ENCODE measurements at places on chromosomes 3 and 15.

DNA sequence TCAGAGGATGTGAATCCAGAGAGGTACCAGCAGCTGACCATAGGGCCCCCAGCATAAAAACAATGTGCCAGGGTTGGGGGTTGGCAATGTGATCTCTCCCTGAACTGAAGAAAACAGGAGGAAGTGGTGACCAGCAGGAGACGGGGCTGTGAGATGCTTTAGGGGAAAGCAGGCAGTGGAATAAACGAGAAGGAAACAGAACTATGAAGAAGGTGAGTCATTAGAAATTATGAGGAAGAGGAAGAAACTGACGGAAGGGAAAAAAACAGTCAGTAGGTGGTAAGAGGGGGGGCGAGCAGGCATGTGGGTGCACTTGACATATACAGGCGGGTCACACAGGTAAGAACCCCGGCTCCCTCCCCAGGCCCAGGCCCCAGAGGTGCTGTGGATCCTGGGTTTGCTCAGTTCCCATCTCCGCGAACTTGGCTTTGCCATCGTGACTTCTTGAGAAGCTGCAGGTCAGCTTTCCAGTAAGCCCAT lies 42.2 kb upstream of the B3GNT5 start:
- DNase-seq = no peak

- no peak for DNase-seq
Observed at GRCh38 chr3:193873426-193874201, 262.3 kb upstream of the HES1 start.

- DNase-seq = no peak
Observed at GRCh38 chr15:83110381-83110780, 2.9 kb downstream of the TM6SF1 start.

- DNase-seq = no peak
Observed at GRCh38 chr3:113660458-113660857, 36.0 kb downstream of the USF3 start.

DNA sequence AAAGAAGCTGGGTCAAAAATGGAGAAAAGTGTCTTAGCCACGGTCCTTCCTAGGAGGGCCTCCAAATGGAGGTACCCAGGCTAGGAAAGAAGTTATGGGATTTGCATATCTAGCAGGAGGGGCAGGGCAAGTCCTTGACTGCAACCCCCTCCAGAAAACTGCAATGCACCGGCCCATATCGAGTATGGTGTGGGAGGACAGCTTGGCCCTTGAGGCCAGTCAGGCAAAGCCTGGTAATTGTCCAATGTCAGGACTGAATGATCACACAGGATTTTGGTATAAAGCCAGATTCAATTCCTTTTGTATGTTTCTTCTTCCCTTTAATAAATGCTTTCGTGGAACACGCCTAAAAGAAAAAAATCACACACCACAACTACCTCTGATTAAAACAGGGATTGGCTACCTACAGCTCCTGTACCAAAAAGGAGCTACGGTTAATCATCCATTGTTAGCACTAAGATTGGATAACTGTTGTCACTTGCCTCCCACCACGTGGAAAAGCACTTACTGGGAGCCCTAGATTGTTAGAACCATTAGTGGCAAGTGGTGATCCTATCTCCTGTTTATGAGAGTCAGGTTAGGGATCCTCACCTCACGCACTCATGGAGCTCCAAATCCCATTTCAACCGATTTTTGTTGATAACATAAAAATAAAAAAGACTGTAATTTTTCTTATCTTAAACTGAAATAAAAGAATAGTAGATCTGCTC lies 1.2 kb downstream of the ZNF770 start:
- peak; percentile 42 for DNase-seq

DNA sequence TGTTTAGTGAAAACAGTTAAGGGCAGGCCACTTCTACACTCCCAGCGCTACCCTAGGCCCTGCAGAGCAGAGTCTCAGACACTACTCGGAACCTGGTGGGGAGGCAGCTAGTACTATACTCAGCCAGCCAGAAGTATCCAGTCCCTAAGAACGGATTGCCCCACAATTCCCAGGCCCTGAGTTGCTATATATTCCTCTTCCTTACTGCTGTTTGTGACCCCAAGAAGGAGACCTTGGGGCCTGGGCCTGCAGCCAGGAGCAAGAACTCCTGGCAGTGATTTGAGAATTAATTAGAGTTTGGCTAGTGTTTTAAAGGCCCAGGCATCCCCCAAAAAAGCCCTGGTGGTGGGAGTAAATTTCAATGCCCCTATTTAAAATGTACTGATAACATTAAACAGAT lies 87.7 kb downstream of the RBPMS2 start:
- DNase-seq = peak; percentile 83

DNA sequence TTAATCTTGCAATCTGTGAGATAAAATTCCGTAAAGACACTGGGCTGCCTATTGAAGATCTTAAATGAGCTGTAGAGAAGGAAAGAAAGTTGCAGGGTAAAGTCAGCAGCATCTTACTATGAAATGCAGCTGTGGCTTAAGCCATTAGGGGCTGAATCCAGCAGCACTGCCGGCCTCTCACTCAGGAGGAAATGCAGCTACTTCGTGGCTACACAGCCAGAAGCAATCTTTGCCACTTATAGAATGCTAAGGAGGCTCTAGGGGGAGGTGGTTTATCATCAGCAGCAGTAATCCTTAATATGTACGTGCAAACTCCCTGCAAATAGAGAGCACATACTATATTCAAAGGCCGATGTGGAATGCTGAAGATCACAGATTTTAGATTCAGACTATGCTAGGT lies 19.1 kb upstream of the MCTP2 start:
- no peak for DNase-seq

DNA sequence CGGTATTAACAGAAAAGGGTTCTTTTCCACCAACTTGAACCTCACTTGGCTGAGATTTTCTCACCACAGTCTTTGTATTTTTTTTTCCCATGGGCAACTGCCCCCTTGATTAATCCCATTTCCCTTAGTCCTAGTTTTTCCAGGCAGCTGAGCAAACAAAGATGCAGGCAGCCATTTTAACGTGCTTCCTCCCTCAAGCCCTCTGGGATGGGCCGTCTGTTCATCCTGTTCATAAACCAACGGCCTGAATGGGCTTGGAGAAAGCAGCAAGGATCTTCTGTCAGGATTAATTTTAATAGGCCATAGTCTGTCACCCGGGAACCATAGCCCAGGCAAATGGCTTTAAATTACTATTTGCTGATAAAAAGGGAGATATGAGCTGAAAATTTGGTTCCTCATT lies 10.4 kb upstream of the POLR2M start:
- DNase-seq = peak; percentile 89

DNA sequence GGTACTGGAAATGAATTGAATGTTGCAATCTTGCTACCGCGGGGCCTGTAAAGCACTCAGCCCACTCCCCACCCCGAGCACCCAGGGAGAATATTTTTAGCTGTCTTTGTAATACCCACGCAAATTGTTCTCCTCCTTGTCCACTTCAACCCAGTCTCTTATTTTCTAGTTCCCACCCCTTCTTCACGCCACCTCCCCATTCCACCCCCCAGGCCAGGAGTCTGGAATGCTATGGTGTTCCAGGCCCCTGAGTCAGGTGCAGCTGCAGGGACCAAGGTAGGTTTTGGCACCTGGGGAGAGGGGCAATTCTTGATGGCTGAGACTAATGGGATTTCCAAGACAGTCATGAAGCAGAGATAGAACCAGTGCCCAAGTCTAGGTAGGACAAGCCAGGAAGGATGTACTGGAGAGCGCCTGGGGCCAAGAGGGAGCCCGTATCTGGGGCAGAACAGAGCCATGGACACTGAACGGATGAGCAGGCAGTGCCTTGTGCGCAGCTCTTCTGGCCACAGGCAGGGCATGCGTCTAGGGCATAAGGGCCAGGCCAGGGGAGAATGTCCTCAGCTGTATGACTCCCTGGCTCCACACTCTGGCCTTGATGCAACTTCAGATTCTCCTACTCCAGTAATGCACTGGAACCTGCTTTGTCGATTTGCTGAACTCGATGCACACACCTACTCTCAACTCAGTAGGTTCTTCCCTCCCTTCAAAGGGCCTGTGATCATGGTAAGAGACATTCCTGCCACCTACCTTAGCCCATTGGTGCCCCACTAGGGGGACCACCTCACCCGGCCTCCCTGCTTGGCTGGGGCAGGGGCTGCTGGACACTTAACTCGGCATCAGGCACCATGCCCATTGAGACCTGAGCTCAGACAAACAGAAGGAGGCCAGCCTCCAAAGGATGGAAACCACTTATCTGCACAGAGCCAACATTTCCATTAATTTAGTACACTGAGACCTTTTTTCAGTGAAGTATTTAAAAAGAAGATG lies 34.6 kb upstream of the MAGEF1 start:
- DNase-seq = no peak

- DNase-seq = peak; percentile 85
Observed at GRCh38 chr15:98853161-98853560, 154.4 kb downstream of the PGPEP1L start.

DNA sequence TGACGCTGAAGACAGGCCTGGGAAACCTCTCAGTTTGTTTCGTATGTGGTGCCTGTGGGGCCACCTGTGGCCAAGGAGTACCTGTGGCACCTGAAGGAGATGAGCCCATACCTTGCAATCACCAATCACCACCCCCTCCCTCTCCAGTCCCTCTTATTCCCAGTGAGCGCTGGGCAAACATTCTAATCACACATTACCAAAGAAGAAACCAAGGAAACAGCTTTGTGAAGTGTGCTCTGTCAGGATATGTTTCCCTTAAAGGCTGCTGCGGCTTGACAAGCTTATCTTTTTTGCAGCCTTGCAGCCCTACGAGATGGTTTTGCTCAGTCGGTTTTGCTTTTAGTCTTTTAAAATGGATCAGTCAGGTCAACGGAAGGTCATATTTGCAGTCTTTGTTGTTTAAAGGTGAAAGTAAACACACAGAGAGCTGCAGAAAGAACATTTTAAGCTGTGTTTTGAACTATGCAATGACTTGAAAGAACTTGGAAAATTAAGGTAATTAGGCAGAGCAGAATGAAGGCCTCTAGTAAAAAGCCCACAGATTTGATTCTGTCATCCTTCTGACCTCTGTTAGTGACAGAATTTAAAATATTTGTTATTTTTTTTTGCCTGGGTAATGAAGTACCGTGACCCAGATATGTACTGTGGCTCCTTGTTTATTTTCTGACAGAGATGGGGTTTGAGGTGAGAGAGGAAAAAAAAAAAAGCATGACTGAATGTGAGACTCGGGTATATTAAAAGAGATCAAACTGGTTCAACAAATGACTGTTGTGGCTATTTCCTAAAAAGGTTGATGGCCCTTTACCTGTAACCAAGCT lies 461.4 kb downstream of the NSUN3 start:
- DNase-seq = peak; percentile 20

DNA sequence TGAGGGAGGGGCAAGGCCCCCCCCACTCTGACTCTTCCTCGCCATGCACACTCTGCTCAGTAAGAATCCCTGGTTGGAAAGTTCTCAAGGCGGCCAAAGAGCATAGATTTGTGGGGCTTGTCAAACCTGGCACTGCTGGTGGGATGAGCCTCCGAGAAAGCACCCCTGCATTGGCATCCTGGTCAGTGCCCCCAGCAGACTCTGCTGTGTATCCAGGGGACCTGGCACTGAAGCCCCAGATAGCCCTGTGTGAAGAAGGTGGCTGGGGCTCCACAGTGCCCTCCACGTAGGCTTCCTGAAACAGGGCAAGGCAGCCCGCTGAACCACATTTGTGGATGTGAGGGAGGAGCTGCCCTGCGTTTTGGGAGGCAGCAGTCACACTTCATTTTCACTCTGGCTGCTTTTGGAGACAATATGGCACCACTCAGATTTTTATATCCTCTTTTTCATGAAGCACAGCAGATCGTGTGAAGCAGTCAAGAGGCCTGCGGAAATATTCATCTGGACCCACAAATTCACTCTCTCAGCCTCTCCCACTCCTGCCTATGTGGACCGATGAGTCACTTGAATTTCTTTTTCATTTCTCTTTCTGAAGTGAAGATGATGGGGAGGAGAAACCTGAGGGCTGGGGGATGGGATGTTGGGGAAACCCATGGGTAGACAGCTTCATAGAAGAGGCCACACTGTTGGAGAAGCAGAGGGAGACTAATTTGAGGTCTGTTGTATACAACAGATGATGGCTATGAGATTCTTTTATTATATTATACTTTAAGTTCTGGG lies 88.7 kb upstream of the BCL6 start:
- DNase-seq = no peak

DNA sequence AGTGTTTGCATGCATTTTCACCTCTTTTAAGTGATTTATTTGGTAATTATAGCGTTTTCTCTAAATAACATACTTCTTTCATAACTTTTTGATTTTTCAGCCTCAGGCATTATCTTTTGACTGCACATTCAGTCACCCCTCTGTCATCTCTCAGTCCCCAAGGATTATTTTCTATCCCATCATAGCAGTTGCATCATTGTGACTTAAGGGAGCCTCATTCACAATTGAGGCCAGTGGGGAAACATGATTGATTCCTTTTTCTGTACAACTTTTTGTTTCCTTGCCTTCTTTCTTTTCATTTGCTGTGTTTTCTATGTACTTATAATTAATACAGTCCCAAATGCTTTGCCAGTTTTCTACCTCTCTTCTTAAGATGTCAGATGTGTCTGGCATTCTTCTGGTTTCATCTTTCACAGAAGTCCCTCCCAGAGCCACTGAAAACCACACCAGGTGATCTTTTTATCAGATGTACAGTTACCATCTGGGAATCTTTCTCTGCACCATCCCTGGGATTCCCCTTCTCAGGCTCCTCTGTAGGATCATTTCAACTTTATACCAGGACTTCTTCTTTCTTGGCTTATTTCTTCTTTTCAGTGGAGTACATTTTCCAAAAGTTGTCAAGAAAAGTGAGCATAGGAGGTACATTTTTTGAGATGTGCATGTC lies 151.4 kb downstream of the RAP2B start:
- no peak for DNase-seq

DNA sequence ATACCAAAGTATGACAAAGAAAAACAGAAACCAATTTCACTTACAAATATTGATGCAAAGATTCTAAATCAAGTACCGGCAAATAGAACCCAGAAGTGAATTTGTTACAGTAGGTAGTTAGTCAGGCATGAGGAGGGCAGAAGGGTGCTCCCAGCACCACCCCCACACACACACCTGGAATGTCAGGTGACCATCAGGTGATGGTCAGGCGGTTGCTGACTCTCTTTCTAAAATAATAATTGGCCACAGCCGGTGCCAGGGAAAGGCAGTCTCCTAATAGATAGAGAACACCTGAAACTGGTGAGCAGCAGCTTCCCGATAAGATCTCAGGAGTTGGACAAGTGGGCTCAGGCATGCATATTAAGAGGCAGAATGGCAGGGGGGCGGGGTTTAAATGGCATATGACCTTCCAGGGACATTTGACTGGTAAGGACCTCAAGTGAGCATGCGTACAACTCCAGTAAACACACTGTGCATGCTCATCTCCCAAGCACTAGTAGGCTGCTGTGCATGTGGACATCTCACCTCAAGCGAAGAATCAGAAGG lies 131.1 kb downstream of the ANO10 start:
- DNase-seq = no peak
